ENCODE measurements at places on chromosomes 3 and 15.

DNA sequence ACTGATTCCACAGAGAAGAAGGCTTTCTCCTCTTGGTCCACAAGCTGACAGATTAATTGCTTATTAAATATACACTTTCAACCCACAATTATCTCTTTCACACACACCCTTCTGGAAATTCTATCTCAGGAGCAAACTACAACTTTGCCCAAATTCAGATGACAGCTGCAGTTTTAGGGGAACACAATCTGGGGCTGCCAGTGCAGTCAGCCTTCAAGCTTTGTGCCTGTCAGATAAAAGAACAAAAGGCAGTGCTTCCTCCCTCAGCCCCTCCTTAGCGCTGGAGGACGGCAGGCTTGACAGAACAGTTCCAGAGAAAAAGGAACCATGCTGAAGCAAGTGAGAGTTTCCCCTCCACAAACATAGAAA, 99.6 kb downstream of the TMCC1 start:
- DNase-seq: no peak

DNA sequence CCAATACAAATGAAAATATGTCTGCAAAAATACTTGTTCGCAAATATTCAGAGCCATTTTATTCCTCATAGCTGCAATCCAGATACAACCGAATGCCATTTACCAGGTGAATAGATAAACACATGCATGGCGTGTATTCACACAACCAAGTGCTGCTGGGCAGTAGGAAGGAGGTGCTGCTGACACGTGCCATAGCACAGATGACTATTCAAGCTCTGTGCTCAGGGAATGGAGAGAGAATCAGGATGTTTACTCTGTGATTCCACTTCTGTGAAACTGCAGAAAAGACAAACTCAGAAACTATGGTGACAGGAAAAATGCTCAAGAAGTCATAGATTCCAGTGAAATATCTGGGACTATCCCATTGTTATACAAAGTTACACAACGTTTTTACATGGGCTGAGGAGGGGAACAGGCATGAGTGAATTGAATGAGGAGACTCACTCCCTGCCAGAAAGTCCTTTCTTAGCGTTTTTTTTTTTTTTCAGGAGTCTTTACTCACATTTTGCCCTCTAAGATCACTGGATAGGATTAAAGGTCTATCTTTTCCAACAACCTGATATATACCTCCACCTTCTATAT, 152.9 kb upstream of the NDN start:
- no peak for DNase-seq

GRCh38 chr15:94385441-94385840, 154.1 kb downstream of the MCTP2 start:
- no peak for DNase-seq

GRCh38 chr3:21290557-21290956, 460.5 kb downstream of the ZNF385D start:
- DNase-seq: no peak

DNA sequence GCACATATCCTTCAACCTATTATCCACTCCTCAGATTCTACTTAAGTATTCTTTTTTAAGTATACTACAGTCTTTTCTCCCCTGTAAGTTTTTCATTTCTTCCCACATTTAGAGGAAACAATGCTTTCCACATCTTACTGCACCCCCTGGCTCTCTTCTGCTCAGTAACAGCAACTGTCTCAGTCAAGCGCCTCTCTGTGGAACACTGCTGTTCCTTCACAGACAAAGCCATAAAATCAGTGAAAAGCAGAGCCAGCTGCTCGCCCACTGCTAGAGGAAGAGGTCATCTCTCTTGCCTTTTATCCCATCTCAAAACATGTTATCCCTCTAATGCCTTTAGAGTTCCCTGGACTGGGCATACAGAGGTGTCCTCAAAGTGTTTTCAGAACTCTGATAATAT, 24.8 kb downstream of the SERP1 start:
- no peak for DNase-seq

DNA sequence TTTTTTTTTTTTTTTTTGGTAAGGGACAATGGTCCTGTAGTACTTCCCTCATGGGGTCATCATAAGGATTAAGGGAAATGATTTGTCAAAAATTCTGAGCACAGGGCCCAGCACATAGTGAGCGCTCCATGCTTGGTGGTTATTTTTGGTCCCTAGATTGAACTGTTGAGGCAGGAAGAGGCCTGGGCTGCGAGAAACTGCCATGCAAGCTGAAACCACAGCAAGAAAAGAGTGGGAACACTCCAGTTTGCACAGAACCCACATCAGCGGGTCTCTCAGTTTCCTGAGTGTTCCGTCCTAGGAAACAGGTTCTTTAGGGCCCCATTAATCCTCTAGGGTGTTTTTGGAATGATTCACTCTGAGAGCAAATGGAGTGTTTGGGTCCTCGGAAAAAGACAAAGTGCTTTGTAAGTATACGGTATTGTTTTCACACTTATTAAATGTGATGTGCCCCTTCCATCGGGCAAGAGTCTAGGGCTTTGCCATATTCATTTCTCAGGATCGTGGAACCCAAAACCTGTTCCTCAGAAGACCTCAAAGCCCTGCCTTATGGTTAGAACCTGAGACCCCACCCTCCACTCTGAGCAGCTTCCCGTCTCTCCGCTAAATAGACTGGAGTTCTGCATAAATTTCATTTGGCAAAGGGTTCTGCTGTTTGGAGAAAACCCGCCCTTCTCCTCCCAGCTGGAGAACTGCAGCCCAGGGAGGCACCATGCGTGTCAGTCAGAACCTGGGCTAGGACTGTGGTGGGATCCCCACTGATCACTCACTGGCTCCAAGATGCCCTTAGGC, 60.4 kb downstream of the SPSB4 start:
- no peak for DNase-seq

DNA sequence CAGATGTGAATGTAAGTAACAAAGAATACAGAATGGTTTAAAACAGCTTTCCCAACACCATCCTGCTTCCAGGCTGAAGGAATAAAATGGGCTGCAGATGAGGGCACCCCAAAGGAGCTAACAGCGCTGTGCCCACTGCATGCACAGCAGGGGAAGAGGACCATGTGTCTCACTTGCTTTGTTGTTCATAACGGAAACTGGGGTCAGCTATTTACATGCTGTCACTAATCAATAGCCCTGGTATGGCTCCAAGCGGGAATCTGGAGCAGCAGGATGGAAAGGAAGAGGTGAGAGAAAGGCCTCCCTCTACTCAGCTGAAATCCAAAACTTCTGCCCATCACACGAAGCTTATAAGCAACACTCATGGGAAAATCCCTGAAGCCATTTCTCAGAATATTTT, 67.4 kb downstream of the TBC1D2B start:
- DNase-seq: no peak

DNA sequence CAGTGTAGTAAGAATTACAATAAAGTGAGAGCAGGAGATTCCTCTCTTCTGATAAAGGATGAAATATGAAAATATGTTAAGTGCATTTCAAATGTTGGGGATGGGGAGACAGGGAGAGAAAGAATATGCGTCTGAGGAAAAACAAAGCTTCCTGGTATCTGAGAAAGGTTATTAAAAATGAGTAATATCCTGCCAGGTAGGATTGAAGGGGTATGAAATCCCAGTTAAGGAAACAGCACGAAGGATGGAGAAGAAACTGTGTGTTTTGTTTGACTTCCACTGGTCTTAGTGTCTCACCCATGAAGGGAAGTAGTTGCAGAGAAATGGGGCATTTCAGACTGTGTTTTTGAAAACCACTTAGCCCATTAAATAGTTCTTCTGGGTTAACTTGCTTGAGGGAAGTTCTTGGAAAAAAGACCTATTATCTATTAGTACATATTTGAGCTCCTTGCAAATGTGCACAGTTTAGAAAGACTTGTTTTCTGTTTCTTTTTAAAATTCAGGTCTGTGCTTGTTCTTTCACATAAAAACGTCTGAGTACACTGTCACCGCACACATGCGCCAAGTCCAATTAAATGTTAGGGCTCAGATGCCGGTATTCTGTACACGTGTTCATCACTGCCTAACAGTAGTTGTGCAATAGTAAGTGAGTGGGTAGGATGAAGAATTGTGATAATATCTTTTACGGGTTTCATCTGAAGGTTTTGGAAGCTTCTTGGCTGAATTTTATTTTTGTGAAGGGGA, 196.1 kb upstream of the P2RY1 start:
- no peak for DNase-seq

DNA sequence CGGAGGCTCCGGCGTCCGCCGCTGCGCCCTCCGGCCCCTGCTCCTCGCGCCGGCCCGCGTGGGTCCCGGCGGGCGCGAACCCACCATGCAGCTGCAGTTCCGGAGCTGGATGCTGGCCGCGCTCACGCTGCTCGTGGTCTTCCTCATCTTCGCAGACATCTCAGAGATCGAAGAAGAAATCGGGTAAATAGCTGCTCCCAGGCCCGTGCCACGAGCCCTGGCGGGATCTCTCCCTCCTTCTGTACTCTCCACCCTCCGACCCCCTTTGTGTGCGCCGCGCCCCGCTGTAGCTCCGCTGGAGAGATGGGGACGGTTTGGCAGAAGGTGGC, 263 bp downstream of the ST8SIA2 start:
- no peak for DNase-seq

DNA sequence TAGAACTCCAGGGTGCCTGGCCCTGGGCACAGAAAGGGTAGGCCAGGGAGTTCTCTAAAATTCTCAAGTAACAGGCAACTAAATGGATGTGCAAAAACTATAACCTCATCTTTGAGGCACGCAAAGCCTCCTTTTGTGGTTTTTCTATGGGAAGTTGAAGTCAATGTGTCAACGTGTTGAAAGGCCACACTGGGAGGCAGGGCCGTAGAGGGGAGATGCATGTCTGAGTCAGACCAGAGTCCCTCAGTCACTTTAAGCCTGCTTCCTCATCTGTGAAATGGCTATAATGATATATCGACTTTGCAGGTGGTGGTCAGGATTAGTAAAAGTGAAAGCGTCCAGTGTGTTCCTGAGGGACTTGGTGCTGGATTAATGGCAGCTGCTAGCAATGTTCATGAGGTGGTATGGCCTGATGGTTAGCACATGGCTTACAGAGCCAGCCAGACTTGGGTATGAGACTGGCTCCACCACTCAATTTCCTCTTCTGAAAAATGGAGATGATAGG, 17.0 kb downstream of the TGM5 start:
- DNase-seq: no peak

- no peak for DNase-seq
Measured at GRCh38 chr3:86175593-86176444, 815.1 kb downstream of the VGLL3 start.

GRCh38 chr3:22922317-22922716, 280.8 kb upstream of the UBE2E2 start:
- DNase-seq: no peak

DNA sequence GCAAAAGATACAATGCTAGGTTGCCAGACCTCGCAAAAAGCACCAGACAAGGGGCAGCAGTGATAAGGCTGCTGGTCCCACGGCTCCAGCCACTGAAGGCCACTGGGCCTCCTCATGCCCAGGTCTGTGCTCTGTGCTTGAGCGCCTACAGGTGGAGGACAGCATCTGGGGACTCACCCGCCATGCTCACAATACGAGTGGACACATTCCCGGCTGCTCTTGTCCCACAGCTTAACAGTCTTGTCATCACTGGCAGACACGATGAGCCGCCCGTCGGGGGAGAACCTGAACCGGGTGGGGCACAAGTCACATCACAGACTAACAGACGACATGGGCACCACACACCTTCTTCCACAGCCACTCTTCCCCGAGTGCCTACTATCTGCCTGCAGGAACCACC, 7.4 kb downstream of the POC1A start:
- DNase-seq: no peak

All from stimulated activated CD4-positive, alpha-beta T cell treated with anti-CD3 and anti-CD28 coated beads, Interleukin-1b, Interleukin-23, amount 100 ng/mL, for 1 hour (primary cell).